Kidney (tissue), 22 donors: ENCODE measurements at places on chromosomes 7 and 10. TPM values are rescaled to one million over a fixed set of nuclear protein-coding genes. Genes with fewer than 3 reads are reported as not detected.

CYP2C19 gene
- polyA plus RNA-seq = not detected

HTR7 gene
- polyA plus RNA-seq = not detected

GIMAP5 gene
- 21.2 TPM for polyA plus RNA-seq

GTF2IRD2 gene
- polyA plus RNA-seq = 12.8 TPM

GAD2 gene
- not detected for polyA plus RNA-seq

FRMD4A gene
- 16.0 TPM for polyA plus RNA-seq

PPP1R9A gene
- polyA plus RNA-seq = 2.6 TPM

RTKN2 gene
- 0.24 TPM for polyA plus RNA-seq

DYDC2 gene
- polyA plus RNA-seq = 0.22 TPM
